ENCODE measurements at places on chromosomes 7 and 10.

DNA sequence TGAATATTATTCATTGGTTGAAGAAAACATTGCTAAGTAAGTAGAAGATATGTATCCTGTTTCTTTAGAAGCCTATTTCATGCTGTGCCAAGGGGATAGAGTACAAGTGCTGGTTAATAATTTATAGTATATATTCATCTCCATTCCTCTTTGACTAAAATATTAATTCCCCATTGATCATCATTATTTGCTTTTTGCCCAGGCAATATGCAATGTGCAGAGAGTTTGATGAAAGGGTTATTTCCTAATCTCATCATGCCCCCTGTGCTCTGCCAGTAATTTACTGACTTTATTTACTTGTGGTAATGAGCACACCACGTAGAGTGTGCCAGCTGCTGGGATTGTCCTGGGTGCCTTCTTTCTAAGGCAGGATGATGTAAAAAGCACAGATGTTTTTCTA, 180.9 kb downstream of the REEP3 start:
- DNase-seq: no peak

DNA sequence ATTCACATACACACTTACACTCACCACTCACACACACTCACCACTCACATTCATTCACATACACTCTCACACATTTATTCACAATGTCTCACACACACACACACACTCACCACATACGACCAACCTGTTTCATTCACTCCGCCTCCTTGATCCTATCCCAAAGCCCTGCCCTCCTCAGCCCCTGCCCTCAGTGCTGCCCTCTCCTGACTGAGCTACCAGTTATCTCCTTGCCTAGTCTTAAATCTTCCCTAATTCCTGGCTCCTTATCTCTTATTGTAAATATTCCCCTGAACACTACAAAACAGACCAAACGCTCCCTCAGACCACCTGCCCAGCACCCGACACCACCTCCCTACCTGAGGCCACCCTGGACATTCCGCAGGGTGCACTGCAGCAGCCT, 26.1 kb upstream of the C10orf120 start:
- DNase-seq: no peak

GRCh38 chr7:155405399-155406318, 52.3 kb upstream of the EN2 start:
- DNase-seq: no peak

GRCh38 chr10:60224066-60224705, 165.5 kb downstream of the ANK3 start:
- no peak for DNase-seq

DNA sequence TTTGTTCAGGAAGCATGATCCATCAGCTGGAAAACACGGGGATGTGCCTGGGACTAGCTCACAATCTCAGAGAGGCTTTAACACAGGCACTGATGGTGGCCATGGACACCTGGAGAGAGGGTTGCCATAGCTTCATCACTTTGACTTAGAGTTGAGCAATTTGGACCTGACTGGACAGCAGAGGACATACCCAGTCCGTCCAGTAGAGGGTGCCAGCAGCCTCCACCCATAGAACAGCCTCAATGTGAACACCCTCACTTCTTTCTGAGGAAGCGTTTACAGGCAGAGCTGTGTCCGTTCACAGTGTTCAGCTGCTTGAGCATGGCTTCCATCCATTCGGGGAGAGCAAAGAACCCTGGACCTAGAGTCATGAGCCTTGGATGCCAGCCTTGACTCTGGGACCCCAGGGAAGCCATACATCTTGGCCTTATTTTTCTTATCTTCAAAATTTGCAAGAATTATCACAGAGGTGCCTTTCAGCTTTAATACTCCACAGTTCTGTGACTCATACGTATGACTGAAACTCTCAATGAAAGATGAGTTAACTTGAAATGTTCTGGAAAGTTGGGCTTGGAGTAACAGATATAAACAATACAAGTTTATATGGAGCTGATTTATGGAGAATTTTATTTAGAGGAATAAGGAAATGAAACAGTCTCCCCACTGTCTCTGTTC, 302.9 kb upstream of the PODXL start:
- DNase-seq: no peak

- no peak for DNase-seq
These were observed 2.9 kb downstream of the FGFR2 start for GRCh38 chr10:121595351-121595805.

DNA sequence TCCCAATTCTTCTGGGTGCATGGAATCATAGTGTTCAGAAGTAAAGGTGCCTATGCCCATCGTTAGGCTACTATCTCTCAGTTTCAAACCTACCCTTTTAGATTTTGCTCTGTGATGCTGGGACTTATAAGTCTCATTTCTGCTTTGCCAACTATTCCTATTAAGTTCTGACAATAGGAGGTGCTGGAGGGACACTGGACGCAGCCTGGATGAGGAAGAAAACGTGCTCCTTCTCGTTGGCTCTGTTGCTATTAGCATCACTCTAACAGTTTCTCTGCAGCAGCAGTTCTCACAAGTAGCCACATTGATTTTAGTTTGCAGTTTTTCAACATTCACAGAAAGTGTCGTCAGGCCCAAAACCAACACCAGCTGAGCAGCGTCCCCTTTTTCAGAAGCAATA, 72.4 kb downstream of the ABCC2 start:
- no peak for DNase-seq

DNA sequence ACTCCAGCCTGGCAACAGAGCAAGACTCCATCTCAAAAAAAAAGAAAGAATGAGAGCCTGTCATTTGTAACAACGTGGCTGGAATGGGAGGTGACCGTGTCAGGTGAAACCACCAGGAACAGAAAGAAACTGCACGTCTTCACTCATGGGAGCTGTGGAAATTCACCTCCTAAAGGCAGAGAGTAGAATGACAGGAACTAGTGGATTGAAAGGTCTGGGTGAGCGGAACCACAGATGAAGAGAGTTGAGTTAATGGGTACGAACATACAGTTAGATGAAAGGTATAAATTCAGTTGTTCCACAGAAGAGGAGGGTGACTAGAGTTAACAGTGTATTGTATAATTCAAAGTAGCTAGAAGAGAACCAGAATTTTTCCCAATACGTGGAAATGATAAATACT, 78.6 kb downstream of the MAD1L1 start:
- DNase-seq: no peak

DNA sequence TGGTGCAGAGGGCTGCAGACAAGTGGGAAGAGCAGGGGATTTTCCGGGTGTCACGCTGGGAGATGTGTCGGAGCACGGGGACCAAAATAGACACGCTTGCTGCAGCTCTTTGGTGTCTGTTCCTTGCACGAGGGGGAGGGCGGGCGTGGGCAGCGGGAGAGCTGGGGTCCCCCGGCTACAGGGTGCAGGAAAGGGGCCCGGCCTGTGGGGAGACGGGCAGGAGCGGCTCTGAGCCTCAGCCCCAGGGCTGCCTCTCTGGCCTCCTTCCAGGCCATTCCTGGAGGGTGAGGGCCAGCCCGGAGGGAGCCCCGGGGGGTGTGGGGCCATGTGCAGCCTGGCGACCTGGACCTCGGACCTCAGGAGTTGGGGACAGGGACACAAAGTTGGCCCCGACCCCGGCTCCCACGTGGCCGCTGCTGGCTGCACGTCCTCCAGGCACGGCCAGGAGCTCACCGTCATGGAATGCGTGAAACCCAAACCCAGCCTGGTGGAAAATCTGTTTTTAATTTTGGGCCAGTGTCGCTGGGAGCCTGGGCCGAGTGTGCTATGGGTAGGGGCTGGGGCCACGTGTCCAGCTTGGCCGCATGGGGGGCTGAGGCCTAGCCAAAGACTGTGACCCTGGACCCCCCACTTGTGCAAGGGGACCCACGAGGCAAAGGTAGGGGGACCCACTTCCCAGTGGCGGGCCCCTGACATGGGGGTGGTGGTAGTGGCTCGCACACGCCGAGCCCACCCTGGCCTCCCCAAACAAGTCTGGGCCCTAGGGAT, 6.6 kb downstream of the TTYH3 start:
- no peak for DNase-seq

GRCh38 chr7:144668503-144668902, 167.3 kb downstream of the TPK1 start:
- no peak for DNase-seq

- no peak for DNase-seq
These were observed 8.3 kb upstream of the DENND10 start for GRCh38 chr10:119095640-119096039.

GRCh38 chr7:75617634-75618234, 121.0 kb downstream of the HIP1 start:
- peak; percentile 42 for DNase-seq

DNA sequence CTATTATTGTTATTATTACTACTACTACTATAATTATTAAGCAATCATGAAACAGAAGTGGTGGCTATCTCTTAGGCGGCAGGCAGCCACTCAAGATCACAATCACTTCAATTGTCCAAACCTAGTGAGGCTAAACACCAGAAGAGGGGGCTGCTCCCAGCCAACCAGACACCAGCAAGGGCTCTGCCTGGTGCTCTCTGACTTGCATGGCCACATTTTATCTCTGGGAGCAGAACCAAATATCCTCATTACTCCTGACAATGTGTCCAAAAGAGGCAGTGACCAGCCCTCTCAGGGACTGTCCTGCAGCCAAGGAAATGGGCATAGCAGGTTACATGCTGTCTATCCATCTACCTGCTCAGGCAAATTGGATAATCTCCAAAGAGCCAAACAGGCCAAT, 187.4 kb upstream of the PDE1C start:
- DNase-seq: no peak

DNA sequence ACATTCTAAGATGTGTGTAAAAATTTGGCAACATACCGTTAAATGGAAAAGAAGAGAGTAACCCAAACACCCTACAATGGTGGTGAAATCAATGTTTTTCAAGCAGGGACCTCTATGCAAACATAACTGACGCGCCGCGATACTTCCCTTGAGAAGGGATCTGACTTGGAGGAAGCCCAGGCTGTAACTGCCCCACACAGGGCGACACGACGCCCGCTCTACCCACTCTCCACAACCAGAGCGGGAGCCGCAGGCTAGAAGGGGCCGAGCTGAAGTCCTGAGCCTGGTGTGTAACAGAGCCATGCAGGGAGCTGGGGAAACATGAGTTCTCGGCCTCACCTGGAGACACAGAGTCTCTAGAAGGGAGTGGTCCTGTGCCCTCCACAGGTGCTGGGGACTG, 120.2 kb downstream of the FAM53B start:
- DNase-seq: no peak

DNA sequence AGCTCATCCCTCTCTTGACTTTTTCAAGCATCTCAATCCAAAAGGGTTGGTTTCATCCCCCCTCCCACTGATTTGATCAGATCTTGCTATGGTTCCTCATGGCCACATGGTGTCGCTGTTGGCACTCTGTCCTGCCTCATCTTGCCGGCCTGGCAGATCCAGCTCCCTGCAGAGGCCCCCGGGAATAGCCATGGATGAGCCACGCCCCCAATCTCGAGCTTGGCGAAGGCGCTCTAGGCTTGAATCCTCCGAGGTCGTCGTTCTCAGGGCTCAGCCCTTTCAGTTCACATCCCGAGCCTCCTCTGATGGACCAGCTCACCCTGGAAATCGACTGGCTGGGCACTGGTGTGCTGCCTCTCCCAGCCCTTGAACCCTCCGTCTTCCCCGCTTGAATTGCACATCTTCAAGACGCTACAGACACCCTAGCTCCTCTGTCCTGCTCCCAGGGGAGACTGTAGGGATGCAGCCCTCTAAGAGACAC, 628.7 kb downstream of the TYW1 start:
- no peak for DNase-seq

DNA sequence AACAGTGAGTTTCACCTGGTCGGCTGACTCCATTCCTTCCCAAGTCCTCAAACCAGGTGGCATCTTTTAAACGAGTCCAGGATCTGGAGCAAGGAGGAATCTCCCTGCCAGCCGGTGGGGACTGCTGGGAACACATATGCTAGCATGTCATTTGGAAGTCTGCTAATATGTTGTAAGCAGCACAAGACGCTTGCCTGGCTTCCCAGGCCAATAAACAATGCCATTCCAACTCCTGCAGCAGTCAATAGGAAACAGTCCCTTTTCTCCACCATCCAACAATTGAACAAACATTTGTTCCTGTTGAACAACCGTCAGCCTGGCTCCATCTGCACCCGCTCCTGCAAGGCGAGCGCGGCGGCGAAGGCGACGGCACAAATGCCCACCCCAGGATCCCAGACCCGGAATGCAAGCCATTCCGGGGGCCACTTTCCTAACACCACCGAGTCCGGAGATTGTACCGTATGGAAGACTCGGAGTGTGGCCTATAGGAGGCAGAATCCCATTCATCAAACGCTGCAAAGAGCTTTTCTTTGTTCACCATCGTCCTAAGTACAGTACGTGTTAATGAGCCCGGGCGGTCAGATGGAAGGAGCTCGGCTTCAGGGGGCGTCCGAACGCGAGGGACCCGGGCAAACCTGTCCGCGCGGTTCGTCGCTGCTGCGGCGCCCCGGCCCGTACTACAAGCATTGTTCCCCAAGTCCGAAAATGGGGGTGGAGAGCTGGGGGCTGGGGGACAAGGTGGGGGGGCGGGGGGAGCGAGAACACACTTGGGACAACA, 1.6 kb downstream of the FAM53B start:
- DNase-seq: no peak

- DNase-seq: no peak
These were observed 647 bp upstream of the GSAP start for GRCh38 chr7:77416621-77417371.

- no peak for DNase-seq
These were observed 2.3 kb downstream of the HPS1 start for GRCh38 chr10:98444314-98445006.

GRCh38 chr10:100506596-100507356, 12.9 kb downstream of the SEC31B start:
- DNase-seq: no peak

GRCh38 chr7:29330136-29330535, 135.6 kb downstream of the CHN2 start:
- no peak for DNase-seq

GRCh38 chr10:95303950-95304349, 13.1 kb upstream of the PDLIM1 start:
- no peak for DNase-seq

- DNase-seq: no peak
These were observed 25.4 kb upstream of the ST8SIA6 start for GRCh38 chr10:17479822-17480221.

DNA sequence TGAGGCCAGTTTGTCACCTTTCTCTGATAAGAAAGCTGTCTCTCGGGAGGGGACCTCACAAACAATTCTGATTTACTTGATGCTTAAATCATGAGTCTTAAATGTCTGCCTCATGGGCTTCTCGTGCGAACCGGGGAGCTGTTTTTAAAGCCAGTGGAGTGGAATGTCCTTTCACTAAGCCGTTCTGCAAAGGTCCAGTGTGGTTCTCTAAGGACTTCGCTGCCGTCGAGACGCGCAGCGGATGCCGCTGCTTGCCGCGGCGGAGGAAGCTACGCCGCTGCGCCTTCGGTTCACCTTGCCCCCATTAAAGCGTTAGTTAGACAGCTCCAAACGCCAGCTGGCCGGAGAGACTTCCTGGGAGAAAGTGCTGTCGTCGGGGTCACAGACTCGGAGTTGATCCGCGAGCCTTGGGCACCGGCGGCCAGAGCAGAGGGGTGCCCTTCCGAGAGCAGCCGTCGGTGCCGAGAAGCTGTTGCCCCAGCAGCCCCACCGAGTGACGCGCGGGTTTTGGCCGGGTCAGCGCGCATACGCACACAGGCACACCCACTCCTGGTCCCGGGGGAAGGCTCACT, 1.3 kb upstream of the HMX3 start:
- DNase-seq: no peak

Measured in activated effector memory CD4-positive, alpha-beta T cell treated with Interleukin-2 at 50 U/mL for 16 hours (primary cell).